IPS-NIHi11 (cell line): ENCODE measurements at places on chromosomes 3 and 15.

- DNase-seq, result no peak
Measured at GRCh38 chr3:65636326-65636725, 402.4 kb downstream of the MAGI1 start.

DNA sequence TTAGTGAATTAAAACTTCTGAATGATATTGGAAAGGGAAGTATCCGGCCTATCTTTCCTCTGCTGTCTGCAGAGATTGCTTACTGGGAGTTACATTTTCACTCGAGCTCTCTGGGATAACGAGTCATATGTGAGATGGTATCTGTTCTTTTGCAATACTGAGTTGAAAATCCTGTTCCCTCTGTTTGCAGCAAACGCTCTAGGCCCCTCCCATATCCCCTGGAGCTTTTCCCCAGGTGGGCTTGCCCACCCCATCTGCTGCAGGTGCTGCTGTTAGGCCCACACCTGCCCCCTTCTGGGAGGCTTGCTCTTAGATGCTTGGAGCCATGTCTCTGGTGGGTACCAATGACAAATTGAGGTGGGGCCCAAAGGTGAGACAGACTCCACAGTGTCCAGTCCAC lies 42.7 kb upstream of the MTMR10 start:
- no peak for DNase-seq

DNA sequence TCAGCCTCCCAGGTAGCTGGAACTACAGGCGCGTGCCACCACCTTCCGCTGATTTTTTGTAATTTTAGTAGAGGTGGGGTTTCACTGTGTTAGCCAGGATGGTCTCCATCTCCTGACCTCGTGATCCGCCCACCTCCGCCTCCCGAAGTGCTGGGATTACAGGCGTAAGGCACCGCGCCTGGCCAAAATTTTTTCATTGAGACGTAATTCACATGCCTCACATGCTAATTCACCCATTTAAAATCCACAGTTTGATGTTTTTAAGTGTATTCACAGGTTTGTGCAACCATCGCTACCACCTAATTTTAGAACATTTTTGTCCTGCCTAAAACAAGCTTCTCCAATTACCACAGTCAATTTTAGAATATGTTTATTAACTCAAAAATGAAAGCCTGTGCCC lies 37.1 kb downstream of the SELENOT start:
- DNase-seq, result no peak

- DNase-seq, result no peak
Measured at GRCh38 chr3:185936273-185936629, 1.6 kb downstream of the TRA2B start.

DNA sequence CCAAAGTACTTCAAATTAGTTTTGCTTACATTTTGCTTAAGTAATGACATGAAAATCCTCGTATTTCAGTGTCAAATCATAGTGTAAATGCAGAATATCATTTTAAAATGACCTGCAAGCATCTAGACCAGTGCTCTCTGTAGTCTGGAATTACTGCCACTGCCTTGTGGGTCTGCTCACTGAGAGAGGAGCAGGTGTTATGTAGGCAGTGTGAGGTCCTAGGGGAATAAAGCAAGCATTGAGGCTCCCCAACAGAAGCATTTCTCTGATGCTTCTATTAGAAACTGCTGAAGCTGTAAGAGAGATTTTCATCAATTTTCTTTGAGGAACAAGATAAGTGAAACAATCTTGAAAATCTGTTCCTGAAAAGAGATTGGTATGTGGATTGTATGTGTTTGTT lies 253.2 kb downstream of the BBX start:
- DNase-seq, result no peak

GRCh38 chr15:25054943-25055342 lies 100.2 kb downstream of the SNRPN start:
- DNase-seq, result no peak

DNA sequence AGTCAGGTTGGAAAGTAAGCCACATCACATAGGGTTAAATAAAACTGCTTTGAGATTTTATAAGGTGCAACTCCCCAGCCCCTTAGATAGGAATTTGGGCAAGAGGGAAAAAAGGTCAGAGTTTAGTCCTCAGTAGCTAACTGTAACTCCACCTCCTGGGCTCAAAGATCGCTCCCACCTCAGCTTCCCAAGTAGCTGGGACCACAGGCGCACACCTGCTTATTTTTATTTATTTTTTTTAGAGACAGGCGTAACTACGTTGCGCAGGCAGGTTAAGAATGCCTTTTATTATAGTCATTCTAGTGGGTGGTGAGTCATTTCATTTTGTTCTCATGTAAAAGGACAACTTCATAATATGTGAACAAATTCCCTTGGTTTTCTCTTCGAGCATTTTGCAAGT lies 14.7 kb downstream of the TM2D3 start:
- DNase-seq, result no peak

- no peak for DNase-seq
Measured at GRCh38 chr3:23798876-23799275, 6.9 kb upstream of the UBE2E1 start.

- DNase-seq, result no peak
Measured at GRCh38 chr3:150784747-150785125, 21.8 kb upstream of the SIAH2 start.

- no peak for DNase-seq
Measured at GRCh38 chr3:31185062-31185357, 290.5 kb upstream of the GADL1 start.

DNA sequence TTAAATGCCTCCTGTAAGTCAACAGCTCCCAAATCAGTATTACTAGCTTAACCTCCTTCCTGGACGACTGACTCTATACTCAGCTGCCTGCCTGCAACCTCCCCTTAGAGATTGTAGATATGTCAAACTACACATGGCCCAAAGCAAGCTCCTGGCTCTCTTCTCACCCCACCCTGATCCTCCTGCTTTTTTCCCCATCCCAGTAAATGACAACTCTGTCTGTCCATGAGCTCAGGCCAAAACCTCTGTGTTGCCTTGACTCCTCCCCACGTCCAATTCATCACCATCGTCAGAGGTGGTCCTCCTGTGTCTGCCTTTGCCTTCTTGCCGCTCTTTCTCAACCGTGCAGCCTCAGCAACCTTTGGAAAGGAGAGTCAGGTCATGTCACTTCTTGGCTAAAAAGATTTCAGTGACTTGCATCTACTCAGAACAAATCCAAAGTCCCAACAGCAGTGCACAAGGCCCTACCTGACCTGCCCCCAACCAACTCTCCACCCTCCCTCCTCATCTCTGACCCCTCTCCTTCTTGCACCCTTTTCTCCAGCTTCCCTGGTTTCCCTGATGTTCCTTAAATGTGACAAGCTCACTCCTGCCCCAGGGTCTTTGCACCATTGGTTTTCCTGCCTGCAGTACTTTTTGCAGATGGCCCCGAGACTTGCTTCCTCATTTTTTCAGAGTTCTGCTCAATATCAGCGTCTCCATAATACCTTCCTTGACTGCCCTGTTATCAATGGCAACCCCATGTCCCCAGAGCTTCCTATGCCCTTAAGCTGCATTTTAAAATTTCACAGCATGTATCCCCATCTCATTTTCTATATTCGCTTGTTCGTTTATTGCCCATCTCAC lies 52.8 kb downstream of the LSM3 start:
- DNase-seq, result no peak

DNA sequence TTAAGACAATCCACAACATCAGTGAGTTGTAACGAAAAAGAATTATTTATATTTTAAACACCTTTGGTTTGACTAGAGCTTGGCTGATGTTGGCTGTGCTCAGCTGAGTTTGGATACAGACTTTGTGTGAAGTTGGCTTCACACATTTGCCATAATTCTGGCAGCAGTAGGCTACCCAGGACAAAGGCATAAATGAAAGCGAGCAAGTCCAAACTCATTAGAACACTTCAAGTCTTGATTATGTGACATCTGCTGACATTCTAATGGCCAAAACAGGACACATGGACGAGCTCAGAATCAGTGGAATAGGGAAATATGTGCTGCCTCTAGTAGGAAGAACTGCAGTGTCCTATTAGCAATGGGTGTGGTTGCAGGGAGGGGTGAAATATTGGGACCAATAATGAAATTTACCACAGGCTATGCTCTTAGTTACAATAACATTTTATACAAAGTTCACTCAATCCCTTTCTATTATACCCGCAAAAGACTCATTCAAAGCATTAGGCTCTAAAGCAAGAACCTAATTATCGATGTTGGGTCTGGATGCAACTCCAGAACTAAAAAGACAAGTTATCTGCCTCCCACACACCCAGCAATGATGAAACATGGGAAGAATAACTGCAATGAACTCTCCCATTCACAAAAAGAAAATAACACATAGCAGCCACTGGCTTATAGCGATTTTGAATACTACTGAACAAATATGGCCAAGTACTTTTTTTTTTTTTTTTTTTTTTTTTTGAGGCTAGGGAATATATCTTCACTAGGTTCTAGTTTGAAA lies 493.9 kb upstream of the RASGRP1 start:
- no peak for DNase-seq

- no peak for DNase-seq
Measured at GRCh38 chr15:65939901-65940617, 70.8 kb downstream of the RAB11A start.

- DNase-seq, result no peak
Measured at GRCh38 chr3:140236836-140237501, 302.0 kb downstream of the CLSTN2 start.

DNA sequence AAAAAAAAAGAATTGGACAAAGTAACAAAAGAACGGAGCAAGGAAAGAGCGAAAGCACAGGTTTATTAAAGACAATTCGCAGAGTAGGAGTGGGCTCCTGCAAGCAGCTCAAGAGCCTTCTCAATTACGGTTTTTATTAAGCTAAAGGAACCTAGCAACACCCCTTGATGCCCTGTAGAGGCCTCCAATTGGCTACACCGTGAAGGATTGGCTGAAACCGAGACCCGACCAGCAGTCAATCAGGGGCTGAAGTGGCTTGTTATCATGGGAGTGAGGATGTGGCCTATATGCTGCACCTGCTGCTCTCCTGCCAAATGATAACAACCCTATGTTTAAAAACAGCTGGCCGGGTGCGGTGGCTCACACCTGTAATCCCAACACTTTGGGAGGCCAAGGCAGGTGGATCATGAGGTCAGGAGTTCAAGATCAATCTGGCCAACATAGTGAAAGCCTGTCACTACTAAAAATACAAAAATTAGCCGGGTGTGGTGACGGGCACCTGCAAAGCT lies 20.4 kb upstream of the AP3B2 start:
- DNase-seq, result no peak

GRCh38 chr15:69793781-69794451 lies 303.8 kb downstream of the TLE3 start:
- no peak for DNase-seq

DNA sequence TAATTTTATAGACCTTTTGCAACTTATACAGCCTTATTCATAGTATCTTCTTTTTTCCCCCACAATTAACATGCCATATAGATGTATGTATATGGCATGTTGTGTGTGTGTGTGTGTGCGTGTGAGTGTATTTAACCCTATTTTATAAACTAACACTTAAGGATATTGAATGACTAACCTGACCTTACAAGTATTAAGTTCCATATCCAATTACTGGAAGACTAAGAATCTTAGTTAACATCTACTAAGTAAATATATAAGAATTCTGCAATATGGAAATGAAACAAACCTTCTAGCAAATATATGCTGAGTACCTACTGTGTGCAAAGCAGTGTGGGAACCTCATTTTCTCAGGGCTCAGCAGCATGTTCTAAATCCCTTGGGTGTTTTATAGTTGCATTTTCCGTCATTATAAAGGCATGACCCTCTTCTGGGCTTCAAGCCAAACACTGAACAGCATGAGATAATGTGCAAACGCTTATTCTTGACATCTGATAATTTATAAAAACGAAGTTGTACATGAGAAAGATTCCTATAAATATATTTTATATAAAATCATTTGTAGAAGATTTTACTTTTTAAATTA lies 105.5 kb downstream of the NLGN1 start:
- DNase-seq, result no peak

- DNase-seq, result no peak
Measured at GRCh38 chr3:43341788-43342187, 55.4 kb downstream of the SNRK start.

- no peak for DNase-seq
Measured at GRCh38 chr3:58004973-58005372, 3.2 kb upstream of the FLNB start.

- no peak for DNase-seq
Measured at GRCh38 chr3:138686771-138687221, 78.2 kb downstream of the FAIM start.

GRCh38 chr3:65971293-65972252 lies 67.1 kb downstream of the MAGI1 start:
- DNase-seq, result no peak

DNA sequence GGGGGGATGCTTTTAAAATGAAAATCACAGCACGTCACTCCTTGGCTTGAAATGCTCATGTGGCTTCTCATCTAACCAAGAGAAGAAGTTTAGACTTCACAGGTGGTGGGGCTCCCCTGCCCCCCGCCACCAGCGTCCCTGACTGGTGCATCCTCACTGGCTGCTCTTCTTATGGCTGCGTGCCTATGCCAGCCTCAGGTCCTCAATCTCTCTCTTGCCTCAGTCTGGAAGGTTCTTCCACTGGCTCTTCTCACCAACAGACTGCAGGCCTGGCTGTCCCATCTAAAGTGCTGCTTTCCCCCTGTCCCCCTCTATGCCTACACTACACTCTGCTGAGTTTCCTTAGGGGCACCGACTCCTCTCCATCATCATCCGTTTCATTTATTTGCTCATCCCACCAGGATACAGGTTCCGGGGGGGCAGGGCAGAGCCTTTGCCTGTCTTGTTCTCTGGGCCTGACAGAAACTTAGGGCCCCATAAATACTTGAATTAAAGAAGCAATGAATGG lies 20.6 kb downstream of the ABTB1 start:
- DNase-seq, result no peak

GRCh38 chr3:29348316-29348715 lies 67.4 kb downstream of the RBMS3 start:
- DNase-seq, result no peak

- DNase-seq, result no peak
Measured at GRCh38 chr15:25208735-25209134, 230.1 kb downstream of the UBE3A start.

GRCh38 chr3:144104186-144104585 lies 132.6 kb downstream of the DIPK2A start:
- no peak for DNase-seq

DNA sequence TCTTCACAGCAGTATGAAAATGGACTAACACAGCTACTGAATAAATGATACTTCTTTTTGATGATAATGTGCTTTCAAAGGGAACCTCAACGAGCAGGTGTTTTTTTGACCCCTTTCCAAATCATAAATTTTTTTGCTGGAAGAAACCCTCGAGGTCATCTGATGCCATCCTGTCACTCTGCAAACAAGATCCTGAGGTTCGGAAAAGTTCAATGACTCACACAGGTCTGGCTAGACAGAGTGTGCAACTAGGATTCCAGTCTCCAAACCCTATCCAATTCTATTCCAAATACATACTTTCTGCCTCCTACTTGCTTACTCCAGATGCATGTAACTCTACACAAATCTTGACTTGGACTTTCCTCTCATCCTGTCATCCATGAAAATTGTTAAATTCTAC lies 124.7 kb downstream of the NEDD4 start:
- DNase-seq, result no peak

DNA sequence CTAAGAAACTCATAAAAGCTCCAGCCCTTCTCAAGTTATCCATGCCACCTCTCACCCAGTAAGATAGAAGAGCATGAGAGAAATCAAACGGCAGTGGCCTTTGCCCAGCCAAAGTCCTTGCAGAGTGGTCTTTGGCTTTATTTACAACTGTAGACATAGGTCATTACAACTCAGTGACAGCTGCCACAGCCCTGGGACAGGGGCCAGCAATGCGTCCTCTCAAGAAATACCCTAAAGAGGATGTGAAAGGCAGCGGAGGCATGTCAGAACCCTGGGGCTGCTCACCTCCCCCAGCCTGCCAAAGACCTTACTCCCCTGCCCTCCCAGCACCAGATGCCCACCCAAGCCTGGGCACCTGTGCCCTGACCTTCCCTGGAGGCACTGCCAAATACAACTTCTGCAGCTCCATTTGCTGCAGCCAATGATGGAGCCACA lies 6.3 kb downstream of the ACAA1 start:
- DNase-seq, result no peak
